Melanocyte of skin (primary cell): ENCODE measurements at places on chromosomes 6 and 20. TPM values are rescaled to one million over a fixed set of nuclear protein-coding genes. Genes with fewer than 3 reads are reported as not detected.

SLC26A8 gene
- not detected in 2 replicates for total RNA-seq

GGTLC1 gene
- not detected in 2 replicates for total RNA-seq

CD24 gene
- total RNA-seq, result 0.34 and 0.73 TPM in 2 replicates

LY6G6C gene
- total RNA-seq, result not detected in 2 replicates

TRIM15 gene
- total RNA-seq, result not detected in 2 replicates

DAAM2 gene
- total RNA-seq, result 61.3 and 92.7 TPM in 2 replicates

CD109 gene
- total RNA-seq, result 36.8 and 52.3 TPM in 2 replicates

SLC22A3 gene
- total RNA-seq, result not detected in 2 replicates

IRAK1BP1 gene
- total RNA-seq, result 4.3 and 4.9 TPM in 2 replicates

FITM2 gene
- 6.0 and 10.5 TPM in 2 replicates for total RNA-seq

SYNDIG1 gene
- 0.15 TPM in 1 of 2 replicates, not detected in the other for total RNA-seq

CYP24A1 gene
- not detected in 2 replicates for total RNA-seq

HLA-DMB gene
- 4.5 and 18.5 TPM in 2 replicates for total RNA-seq

FBXO30 gene
- total RNA-seq, result 5.5 and 9.5 TPM in 2 replicates

AKIRIN2 gene
- total RNA-seq, result 7.2 and 14.5 TPM in 2 replicates

KIZ gene
- 8.9 and 13.1 TPM in 2 replicates for total RNA-seq

BPIFB1 gene
- not detected in 2 replicates for total RNA-seq

RAE1 gene
- total RNA-seq, result 34.0 and 38.6 TPM in 2 replicates

IP6K3 gene
- 2.6 and 2.7 TPM in 2 replicates for total RNA-seq

CST4 gene
- not detected in 2 replicates for total RNA-seq

CDYL gene
- total RNA-seq, result 83.9 and 135 TPM in 2 replicates

CSNK2A1 gene
- 91.2 and 143 TPM in 2 replicates for total RNA-seq

CDSN gene
- not detected in 2 replicates for total RNA-seq

ADA gene
- 7.3 and 7.7 TPM in 2 replicates for total RNA-seq

C4B gene
- 0.73 and 1.4 TPM in 2 replicates for total RNA-seq

CD164 gene
- total RNA-seq, result 183 and 196 TPM in 2 replicates

BMP5 gene
- total RNA-seq, result under 0.01 TPM in 1 of 2 replicates, not detected in the other

BFSP1 gene
- total RNA-seq, result 2.0 and 4.5 TPM in 2 replicates
